ENCODE measurements at places on chromosomes 7 and 10.
A peak's percentile ranks its signal among the peaks of the same experiment; 100 is the strongest.

DNA sequence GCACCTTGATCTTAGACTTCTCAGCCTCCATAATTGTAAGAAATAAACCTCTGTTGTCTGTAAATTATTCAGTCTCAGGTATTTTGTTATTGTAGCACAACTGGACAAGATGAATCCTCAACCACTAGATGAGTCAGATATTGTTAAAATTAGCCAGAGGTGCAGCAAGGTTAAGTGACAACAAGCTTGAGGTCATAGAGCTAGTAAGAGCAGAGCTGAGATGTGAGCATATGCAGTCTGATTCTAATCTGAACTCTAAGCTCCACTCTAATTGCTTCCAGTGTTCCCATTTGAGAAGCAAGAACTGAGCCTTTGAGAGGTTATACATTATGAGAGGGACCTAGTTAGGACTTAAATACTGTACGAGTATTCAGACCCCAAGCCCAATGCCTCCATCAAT lies 93.1 kb downstream of the FZD1 start:
- DNase-seq = no peak

GRCh38 chr10:79555354-79556309 lies 4.6 kb downstream of the SFTPA2 start:
- DNase-seq = no peak

GRCh38 chr10:33187427-33187999 lies 147.0 kb downstream of the NRP1 start:
- no peak for DNase-seq

DNA sequence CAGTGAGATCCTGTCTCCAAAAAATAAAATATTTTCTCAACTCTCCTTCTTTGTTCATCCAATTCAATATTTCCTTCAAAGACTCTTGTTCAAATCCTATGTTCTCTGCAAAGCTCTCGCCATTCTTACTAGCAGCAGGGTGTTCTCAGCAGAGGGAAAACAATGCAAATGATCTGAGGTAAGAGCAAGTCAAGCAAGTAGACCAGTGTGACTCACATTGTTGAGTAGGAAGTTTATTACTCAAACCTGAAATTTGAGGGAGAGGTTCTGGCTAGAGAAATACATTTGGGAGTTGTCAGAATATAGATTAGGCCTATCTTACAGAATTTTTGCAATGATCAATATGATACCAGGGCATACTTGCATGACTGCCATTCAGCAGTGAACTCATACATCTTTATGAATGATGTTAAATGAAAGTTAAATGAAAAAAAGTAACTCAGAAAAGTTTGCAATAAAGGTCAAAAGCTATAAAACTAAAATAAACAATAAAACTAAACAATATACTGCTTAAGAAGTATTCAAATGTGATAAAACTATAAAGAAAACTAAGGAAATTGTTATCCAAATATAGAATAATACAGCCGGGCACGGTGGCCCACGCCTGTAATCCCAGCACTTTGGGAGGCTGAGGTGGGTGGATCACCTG lies 5.8 kb downstream of the IDE start:
- DNase-seq = no peak

DNA sequence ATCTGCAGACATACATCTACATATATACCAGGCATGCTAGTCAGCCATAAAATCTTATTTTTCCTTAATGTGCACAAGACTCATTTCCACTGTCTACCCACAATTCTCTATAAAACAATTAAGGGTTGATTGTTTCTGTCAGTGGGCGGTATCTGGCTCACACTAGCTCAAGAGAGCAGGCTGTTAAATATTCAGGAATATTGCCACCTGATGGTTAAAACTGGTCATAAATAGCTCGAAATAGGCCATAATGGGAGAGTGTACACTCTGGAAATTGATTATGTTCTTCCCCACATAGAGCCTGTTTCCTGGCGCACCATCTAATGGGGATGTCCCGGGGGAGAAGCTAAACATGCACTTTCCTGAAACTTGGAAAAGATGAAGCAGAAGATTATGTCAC lies 620.6 kb upstream of the ANKRD30A start:
- DNase-seq = no peak

DNA sequence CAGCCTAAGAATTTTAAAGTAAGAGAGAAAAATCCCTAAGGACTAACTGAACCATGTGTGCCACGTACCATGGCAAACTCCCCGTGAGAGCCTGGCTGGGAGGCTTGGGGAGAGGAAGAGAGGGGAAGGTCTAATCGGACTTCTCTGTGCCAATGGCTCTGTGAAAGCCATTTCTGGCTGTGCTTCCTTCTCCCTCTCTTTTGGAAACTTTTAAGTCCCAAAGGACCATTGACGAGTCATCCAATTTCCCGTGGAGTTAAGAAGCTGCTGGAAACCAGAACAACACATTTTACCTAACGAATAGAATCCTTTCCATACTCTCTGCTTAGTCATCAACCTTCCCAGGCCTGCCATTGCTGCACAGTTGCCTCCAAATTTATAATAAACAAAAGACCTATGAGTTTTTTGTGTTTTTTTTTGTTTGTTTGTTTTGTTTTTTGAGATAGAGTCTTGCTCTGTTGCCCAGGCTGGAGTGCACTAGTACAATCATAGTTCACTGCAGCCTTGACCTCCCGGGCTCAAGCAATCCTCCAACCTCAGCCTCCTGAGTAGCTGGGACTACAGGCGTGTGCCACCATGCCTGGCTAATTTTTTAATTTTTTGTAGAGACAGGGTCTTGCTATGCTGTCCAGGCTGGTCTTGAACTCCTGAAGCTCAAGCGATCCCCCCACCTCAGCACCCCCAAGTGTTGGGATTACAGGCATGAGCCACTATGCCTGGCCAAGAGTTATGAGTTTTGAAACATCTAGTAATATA lies 13.2 kb downstream of the LAMB1 start:
- DNase-seq = no peak

DNA sequence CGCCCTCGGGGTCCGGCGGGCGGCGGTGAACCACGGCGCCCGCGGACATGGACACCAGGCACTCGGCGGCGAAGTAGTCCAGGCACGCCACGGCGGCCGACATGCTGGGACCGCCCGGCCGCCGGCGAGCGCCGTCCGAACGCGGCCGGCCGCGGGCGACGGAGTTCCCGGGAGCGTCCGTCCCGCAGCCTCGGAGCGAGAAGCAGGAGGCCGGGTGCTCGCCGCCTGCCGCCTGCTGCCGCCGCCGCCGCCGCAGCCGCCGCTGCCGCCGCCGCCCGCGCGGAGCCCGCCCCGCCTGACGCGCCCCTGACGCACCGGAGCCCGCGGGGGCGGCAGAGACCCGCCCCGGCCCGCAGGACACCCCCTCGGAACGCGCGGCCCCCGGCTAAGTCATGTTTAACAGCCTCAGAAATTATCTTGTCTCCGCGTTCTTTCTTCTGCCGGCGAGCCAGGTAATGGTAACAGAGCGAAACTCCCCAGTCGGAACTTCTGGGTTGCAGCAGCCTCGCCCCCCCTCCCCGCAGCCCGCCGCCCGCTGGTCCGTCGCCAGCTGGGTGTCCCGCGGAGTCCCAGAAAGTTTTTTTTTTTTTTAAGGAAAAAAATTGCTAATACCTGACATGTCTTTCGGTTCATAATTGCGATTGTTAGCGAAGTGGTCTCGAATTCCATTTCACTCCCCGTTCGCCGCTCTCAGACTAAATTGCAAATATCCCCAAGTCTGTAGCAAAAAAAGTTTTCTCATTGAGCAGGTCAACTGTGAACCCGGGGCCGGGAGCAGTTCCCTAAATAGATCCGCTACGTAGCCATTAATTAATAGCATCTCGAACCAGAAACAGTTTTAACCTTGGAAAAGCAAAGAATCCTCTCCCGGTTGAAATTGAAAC lies at the start of gene KLF14:
KLF14 (minus strand) TSS at position 277 of the 884 bp plus-strand sequence; CDS start at position 103, 174 bp downstream.
- DNase-seq = peak; percentile 22

DNA sequence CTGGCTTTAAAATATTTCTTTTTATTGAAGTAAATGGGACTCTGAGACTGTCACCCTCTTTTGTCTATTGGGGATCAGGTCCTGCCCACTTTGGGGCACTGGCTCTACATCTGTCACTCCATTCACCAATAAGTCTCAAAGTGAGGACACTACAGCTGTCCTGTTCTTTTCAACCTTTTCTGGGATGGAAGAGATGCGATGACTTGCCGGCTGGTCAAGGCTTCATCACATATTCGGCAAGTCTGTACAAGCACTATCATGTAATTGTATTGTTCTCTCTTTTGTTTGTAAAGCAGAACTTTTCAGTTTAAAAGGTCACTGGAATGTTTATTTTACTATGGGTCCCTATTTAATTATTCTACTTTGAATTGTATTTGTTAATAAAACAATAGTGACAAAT lies 17.7 kb upstream of the SP8 start:
- no peak for DNase-seq

- no peak for DNase-seq
These were observed 342 bp downstream of the OR2AE1 start for GRCh38 chr7:99876491-99876890.

- no peak for DNase-seq
These were observed 7.9 kb downstream of the RET start for GRCh38 chr10:43084812-43085211.

GRCh38 chr7:90709501-90710465 lies 113.7 kb downstream of the CDK14 start:
- no peak for DNase-seq

DNA sequence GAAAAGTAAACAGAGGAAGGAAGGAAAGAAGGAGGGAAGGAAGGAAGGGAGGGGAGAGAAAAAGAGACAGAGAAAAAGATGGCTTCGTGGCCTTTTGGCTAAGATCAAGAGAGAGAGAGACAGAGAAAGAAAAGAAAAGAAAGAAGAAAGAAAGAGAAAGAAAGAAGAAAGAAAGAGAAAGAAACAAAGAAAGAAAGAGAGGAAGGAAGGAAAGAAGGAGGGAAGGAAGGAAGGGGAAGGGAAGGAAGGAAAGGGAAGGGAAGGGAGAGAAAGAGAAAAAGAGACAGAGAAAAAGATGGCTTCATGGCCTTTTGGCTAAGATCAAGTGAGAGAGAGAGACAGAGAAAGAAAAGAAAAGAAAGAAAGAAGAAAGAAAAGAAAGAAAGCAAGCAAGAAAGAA lies 91.4 kb downstream of the PRLHR start:
- no peak for DNase-seq

DNA sequence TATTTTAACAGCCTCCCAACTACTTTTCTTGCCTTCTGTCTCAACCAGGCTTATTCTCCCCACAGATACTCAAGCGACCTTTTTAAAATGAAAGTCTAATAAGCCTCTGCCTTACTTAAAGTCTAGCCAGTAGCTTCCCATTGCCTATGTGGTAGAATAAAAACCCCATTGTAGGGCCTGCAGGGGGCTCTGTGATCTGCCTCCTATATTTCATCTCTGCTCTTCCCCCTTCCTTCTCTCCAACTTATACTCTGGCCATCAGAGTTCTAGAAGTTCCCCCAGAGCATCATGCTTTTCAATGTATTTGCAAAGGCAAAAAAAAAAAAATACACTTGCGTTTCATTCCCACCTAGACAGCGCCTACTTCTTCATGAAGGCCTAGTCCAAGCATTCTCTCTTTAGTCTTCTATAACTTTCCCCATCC lies 167.7 kb upstream of the ADO start:
- DNase-seq = no peak

- DNase-seq = no peak
These were observed 98.3 kb downstream of the CHST15 start for GRCh38 chr10:123995082-123995460.

- no peak for DNase-seq
These were observed 82.2 kb upstream of the SCIN start for GRCh38 chr7:12488341-12488740.

DNA sequence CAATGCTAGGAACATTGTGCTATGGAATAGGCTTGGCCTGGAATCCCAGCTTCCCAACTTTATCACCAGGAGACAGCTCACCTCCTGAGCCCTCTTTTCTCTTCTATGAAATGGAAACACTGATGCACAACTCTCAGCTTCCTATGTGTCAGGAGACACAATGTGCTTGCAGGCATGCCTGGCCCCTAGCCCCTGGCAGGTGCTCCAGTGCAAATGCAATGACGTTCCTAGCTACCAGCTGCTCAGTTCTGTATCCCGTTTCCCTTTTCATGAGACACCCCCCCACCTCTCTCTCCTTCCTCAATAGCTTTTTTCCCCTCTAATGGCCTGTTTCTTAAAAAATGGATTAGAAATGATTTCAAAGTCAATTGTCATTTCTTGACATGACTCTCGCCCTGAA lies 30.7 kb downstream of the HABP2 start:
- DNase-seq = no peak
